Heart left ventricle (tissue), 16 donors: ENCODE measurements at places on chromosomes 3 and 15.

- no peak for DNase-seq
Observed at GRCh38 chr15:79834495-79834894, 62.3 kb downstream of the MTHFS start.

DNA sequence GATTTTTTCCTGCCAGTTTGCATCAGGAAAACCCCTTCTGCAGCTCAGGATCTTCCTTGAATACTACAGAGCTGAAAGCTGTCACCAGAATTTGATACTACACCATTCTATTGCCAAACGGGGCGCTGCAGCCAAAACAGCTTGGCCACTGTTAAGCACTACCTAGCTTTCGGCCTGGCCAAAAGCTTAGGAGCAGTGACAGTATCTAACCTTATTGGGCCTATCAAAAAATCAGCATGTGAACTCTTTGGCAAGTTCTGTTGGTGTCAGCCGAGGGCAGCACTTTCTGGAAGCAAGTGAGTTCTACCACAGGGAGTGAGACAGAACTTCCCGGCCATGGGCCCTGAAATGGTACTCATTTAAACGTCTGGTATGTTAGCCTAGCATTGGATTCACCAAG is 16.1 kb upstream of the GYG1 start:
- peak; percentile 62 for DNase-seq

- no peak for DNase-seq
Observed at GRCh38 chr3:38205472-38205805, 40.1 kb downstream of the OXSR1 start.

GRCh38 chr15:83200589-83200988 is 7.0 kb downstream of the HDGFL3 start:
- no peak for DNase-seq

DNA sequence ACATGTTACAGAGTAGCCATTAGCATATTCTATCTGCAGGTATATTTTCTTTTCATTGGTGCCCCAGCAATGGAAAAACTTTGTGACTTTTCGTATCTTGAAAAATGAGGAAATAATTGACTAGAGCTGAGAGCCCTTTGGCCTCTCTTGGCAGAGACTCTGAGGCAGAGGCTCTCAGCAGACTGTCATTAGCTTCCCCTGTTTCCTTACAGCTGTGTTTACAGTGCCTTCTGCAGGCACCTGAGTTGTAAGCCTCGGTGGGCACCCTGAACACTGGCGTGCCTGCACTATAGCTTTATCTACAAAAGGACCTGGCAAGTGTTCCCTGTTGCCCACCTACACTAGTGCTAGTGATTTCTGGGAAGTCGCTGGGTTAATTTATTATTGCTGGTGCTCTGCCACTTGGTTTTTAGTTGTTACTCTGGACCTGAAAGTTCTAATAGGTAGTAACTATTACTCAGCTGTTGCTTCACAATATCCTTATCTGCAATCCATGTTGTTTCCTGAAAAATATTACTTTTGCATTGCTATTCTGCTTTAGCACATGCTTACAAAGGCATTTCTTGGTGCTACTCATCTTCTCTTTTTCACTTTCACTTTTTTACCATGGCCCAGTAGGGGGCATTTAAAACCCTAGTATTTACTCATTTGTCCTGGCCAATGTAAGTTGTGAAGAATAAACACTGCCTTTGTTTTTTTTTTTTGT is 7.8 kb upstream of the GPR171 start:
- DNase-seq = no peak

DNA sequence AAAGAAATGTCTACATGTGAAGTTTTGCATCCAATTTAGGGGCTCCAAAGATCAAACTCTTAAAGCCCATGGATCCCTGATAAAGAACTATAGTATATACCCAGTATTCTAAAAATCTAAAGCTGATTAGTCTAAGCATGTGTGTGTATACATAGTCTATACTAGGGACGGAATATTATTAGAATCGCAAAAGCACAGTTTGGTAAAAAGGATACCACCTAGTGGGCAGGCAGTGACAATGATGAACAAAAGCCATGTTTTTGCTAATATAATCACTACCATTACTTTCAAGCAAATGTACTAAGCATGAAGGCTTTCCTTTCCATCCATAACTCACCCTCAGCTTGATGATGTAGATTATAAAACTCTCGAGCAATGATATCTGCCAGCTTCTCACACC is 16.5 kb downstream of the POLQ start:
- DNase-seq = no peak

GRCh38 chr3:171974986-171975837 is 64.2 kb upstream of the FNDC3B start:
- DNase-seq = no peak

DNA sequence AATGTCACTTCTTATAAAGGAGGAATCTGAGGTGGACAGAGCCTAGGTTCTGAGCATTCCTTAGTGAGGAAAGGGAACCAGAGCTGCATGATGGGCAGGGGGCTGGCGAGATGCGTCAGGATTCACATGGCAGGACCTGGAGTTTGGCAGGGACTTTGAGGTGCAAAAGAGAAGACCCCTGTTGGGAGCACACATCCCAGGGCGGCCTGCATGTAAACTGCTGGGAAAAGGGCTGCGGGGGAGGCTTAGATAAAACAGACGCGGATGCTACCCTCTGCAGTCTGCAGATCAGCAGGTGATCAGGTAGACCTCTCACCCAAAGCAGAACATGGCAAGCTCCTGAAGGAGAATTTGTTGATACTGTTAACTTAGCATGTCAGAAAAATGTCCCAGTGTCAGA is 168.4 kb downstream of the VGLL4 start:
- DNase-seq = no peak

GRCh38 chr3:25831578-25831977 is 41.7 kb downstream of the OXSM start:
- DNase-seq = no peak

DNA sequence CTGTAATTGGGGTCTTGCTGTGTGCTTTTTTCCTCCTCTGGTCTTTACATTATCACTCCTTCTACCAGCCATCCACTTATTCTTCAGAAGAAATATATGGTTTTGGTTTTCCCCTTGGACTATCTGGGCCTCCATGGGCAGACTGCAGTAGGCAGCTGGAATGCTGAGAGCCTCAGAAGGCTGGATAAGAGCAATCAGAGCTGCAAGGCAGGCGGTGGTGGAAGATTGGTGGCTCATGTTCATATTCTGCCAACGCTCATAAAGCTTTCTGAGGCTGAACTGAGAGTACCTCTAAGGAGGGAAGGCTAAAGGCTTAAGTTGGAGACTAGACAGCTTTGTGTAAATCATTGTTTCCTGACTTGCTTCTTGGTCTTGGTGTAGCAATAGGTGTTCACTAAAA is 5.7 kb upstream of the RPLP1 start:
- DNase-seq = no peak

DNA sequence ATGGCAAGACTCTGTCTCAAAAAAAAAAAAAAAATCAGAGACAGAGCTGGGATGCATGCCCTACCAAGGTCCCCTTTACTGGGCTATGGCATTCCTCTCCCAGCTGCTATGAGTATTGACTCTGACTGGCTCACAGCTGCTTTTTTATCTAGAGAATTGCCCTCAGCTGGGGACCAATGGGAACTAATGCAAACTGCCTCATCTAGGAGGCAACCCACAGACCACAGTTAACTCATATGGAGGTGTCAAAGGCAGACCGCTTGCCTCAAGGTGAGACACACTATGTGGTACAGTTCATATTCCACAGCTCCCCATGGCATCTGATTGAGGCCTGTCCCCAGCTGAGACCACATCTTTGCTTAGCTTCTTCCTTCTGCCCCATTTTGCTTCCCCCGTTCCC is 183.5 kb upstream of the EOMES start:
- DNase-seq = no peak

DNA sequence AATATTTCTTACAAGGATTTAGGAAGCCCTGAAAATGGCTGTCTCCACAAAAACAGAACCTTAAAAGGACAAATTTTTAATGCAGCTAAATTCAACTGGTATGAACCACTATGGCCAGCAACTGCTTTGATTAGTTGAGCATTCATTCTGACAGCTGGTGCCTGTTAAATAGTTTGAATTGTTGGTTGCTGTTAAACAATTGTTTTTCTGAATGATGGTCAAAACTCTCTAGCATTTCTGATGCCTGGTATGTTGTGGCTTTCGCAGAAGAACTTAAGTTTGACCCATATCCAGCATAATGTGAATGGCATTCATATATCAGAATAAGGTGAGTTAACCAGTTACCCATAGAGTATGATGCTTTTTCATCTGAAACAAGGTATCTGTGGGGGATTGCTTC is 138.4 kb downstream of the MEIS2 start:
- no peak for DNase-seq

DNA sequence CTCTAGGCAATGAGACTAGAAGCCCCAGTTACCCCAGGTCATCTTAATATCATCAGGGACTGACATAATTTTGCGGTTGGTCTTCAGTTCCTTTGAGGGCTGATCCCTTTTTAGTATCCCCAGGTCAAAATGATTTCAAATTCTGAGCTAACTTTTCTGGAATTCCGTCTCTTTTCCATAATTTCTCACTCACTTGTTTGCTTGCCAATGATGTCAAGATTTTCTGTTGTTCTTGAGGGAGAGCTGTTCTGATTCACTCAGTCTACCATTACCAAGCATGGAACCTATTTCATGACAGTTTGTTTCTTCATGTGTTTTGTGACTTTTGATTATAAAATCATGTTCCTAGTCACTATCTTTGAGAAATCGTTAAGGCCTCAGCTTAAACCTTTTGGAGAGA is 190.5 kb upstream of the LYSMD4 start:
- DNase-seq = no peak

DNA sequence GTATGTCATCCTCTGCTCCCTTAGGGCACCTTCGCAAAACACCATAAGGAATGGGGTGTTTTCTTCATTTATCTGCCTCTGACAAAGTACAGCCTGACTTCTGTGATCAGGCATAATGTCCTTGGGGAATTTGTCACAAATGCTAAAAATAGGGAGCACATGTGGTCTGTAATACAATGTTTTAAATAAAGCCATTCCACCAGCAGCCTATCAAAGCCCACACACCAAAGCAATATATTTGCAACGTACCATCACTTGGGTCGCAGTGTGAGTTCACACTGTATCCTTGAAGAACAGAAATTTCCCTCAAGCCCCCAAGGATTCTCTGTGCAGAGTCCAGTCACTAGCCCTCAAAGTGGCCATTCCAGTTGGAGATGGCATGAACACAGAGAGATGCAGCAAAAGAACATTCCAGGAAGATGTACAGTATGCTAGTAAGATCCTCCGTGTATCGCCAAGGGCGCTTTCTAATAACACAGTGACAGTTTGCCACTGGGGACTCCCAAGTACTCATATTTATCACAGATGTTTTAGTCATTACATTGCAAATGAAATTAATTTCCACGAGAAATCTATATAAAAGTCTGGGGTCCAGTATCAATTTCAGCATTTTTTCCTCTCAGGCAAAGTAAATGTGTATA is 246.7 kb downstream of the MCTP2 start:
- DNase-seq = no peak

DNA sequence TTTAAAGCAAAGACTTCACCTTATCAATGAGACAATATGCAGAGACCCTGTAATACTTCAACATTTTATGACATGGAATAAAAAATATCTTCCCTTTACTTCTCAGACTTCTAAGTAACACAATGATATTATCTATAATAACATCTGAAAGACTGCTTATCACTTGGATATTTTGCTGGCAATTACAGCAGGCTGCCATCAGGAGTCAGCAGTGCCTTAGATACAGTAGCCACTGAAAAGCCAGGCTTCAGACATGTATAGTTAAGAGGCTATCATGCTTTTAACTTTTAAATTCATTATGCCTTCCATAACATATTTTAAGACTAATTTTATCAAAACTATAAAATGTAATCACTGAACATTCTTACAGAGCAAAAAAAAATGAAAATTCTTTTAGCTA is 227.5 kb downstream of the NEK10 start:
- DNase-seq = no peak

- no peak for DNase-seq
Observed at GRCh38 chr15:74608786-74609185, 6.8 kb upstream of the CLK3 start.

GRCh38 chr3:171524921-171525310 is 64.7 kb upstream of the TNIK start:
- DNase-seq = no peak

DNA sequence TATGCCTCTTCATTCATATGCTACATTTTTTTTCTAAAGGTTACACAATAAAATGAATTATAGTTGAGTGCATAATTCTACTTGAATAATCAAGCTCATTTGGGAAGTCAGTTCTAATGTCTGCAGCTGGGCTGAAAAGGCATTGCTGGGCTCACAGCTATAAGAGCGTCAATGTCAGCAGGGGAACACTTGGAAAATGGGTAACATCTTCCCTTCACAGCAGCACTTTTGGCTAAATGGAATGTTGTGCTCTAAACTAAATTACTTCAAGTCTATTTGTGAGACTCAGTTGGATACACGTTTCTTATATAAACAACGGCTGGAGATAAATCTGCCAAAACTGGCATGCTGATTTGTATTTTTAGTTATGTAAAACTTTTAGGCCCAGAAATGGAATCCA is 357.8 kb downstream of the TBL1XR1 start:
- no peak for DNase-seq

- DNase-seq = no peak
Observed at GRCh38 chr3:123081718-123082369, 15.0 kb downstream of the PDIA5 start.

GRCh38 chr3:16513141-16514020 is at the start of gene RFTN1:
RFTN1 (minus strand) TSS chr3:16513699; CDS start chr3:16493869, 19,830 bp downstream.
- peak; percentile 69 for DNase-seq

- DNase-seq = no peak
Observed at GRCh38 chr15:88714782-88715372, 76.1 kb downstream of the ISG20 start.

- DNase-seq = no peak
Observed at GRCh38 chr15:41876689-41877088, 17.2 kb downstream of the SPTBN5 start.

DNA sequence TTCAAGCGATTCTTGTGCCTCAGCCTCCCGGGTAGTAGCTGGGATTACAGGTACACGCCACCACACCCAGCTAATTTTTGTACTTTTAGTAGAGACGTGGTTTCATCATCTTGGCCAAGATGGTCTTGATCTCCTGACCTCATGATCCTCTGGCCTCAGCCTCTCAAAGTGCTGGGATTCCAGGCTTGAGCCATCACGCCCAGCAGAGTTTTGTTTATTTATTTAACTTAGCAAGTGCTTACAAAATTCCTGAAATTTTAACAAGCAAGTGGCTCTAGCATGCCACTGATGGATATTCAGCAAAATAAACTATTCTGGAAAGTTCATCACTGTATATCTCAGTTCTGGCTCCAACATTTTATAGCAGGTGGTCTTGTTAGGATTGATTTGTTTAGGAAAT is 585.9 kb downstream of the OTOL1 start:
- DNase-seq = no peak

DNA sequence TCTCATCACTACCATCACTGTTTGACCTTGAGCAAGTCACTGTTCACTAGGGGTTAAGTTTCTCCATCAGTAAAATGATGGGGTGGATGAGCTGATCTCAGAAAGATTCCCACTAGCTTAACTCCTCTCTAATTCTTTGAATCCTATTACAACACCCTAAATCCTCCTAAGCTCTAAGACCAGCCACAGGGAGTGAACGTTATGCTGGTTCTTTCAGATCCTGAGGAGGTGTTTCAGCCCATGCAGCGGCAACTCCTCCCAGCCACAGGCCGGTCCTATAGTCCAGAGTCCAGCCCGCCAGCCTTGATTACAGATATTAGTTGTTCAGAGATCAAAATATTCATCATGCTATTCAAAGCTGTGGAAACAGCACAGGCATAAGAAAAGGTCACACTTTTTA is 15.1 kb downstream of the MB21D2 start:
- DNase-seq = no peak

- DNase-seq = no peak
Observed at GRCh38 chr15:74449095-74449494, 11.9 kb downstream of the UBL7 start.

GRCh38 chr3:193491026-193491425 is 63.7 kb downstream of the ATP13A4 start:
- DNase-seq = no peak

- no peak for DNase-seq
Observed at GRCh38 chr15:58741032-58741431, 8.5 kb downstream of the ADAM10 start.
